ENCODE measurements at places on chromosomes 11 and 22.

- DNase-seq = no peak
Observed at GRCh38 chr11:107232451-107232850, 214.2 kb upstream of the GUCY1A2 start.

DNA sequence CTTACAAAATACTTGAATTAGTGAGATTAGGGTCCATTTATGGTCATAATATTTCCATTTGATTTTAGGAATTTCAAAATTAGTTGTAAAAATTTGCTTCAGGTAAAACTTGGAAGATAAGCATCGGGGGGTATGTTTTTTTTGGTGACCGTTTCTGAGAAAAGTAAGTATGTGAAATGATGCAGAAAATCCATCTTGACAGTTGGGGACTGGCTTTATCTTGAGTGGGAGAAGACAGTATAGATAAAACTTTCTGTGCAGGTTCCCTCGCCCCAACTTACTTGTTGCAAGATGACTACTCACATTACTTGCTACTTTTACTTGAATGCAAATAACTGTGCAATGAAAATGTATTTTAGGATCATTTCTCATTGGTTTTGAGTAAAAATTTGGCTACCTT is 49.5 kb downstream of the DNAJC24 start:
- DNase-seq = no peak

DNA sequence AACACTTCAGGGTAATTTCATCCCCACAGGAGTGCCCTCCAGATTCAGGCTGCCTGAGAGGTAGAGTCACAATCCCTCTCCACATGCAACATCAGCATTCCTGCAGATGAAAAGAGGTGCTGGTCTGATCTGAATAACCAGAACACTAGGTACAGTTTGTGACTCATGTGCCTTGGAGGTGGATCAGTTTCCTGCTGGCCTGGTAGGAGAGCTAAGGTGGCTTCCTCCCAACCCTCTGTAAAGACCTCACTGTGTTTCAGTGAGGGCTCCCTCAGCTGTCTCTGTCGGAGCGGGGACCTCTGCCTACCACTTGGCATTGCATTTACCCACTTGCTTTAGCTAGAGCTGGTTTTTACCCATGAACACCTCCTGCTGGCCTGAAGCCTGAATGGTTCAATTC is 7.6 kb downstream of the OR9G1 start:
- DNase-seq = no peak

GRCh38 chr11:36564376-36565030 is 3.3 kb upstream of the RAG1 start:
- DNase-seq = peak; percentile 75

GRCh38 chr11:77821349-77821851 is 456 bp downstream of the AAMDC start:
- DNase-seq = peak; percentile 69

- DNase-seq = no peak
Observed at GRCh38 chr11:58580311-58580710, 1.4 kb downstream of the ZFP91 start.

DNA sequence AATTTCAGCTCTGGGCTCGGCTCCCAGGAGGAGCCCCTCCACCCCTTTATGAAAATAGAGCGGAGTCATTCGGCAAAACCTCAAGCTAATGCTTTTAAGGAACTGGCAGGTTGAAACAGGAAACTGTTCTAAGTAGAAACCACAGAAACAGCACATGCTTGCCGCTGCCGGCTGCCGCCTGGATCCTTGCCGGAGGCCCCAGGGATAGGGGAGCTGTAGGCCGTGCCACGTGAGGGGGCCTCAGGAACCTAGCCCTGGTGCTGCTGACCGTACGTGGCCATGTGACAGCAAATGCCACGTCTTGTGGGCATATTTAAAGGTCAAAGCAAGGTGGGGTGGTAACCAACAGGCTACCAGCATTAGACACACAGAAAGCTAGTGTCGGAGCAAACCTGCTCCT is 77.9 kb upstream of the TIMP3 start:
- DNase-seq = peak; percentile 31

DNA sequence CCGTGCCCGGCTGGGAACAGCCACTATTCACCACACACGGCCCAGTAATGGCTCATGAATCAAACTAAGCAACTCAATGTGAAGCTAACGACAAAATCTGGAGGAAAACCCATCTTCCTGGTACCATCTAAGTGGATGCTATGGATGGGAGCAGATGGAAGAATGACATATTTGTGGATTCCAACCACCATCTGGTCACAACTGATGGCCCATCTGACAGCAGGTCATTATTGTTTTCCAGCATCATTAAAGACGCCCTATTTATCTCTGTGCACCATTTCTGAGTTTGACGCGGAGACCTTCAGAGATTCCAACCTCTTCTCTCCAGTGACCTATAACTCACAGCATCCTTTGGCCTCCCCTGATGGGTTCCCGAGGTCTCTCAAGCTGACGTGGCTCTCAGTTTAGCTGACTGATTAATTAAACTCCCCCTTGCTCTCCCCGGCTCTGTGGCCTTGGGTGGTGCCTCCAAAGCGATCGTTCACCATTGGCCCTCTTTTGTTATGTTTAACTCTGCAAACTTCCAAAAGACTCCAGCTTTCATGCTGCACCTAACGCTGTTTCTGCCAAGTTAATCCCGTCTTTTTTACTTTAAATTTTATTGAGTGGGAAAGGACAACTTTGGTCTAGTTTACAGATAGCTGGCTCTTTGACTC is 1514.4 kb downstream of the BRD1 start:
- DNase-seq = no peak

GRCh38 chr11:94830722-94831510 is 62.8 kb downstream of the AMOTL1 start:
- no peak for DNase-seq

DNA sequence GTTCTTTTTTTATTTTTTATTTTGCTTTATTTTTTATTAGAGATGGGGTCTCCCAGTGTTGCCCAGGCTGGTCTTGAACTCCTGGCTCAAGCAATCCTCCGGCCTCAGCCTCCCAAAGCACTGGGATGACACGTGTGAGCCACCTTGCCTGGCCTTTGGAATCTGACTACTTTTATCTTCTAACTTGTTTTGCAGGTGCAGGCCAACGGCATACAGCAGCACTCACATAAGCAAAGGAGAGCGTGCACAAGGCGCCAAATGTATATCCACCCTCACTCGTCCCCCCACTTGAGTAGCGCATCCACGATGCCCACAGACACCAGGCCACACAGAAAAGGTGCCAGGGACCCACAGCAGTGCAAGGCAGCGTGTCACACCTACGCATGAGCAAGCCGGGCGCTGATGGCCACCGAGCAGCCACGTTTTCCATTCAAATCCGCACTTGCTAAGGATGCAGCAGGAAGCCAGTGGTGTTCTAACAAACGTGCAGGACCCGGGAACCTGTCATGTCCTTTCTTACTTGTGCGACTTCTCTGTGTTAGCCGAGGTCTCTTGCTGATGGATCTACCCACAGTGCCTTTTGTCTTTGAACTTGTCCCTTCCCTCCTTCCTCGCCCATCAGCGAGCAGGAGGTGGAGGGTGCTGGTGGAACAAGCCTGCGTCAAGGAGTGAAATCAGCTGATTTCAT is 5.9 kb downstream of the ASCL2 start:
- DNase-seq = no peak

- DNase-seq = peak; percentile 43
Observed at GRCh38 chr11:67486481-67487195, 3.8 kb downstream of the AIP start.

DNA sequence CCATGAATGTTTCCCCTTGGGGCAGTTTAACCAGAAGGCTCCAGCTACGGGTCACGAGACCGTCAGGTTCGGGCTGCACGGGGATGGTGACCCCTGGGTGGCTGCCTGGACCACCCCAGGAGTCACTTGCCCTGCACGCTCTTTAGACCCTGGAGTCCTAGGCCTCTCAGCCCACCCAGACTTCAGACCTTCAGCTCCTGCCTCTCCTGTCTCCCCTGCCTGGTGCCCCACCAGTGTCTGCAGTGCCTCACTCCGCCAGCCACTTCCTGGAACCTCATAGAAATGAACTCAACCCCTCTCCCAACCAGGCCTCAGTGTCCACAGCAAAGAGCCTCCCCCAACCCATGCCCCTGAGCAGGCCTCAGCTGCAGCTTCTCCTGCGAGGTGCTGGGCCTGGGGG is 12.5 kb upstream of the MS4A10 start:
- no peak for DNase-seq

DNA sequence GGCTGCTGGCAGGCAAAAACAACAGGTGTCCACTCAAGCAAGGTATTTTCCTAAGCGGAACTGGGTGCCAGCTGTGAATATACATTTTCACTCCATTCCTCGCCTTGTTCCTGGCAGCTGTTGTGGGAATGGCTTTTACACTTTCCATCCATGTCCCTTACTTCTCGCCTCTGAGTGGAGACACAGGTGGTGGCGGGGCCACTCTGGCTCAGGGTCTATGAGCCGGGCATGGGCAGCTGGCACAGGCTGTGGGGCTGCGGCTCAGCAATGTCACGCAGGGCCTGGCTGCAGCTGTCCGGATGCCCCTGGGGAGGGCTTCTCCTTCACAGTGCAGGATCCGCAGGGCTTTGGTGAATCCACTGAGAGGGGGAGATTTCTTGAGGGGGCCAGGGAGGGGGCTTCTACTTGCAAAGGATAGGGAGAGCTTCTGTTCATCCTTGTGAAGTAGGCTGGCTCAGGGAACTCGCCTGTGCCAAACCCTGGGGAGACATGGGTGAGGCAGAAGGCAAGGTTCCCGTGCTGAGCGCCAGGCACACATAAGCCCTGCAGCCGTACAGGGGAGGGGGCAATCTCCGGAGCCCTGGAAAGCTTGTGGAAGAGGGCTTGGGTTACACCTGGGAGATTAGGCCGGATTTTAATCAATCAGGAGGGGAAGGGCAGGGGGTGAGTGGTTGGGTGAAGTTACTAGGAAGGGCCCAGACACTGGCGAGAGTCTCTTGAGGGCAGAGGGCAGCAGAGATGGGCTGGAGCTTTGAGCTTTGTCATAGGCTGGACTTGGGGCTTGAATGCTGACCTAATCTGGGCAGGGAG is 45.7 kb downstream of the KCNQ1OT1 start:
- peak; percentile 48 for DNase-seq

DNA sequence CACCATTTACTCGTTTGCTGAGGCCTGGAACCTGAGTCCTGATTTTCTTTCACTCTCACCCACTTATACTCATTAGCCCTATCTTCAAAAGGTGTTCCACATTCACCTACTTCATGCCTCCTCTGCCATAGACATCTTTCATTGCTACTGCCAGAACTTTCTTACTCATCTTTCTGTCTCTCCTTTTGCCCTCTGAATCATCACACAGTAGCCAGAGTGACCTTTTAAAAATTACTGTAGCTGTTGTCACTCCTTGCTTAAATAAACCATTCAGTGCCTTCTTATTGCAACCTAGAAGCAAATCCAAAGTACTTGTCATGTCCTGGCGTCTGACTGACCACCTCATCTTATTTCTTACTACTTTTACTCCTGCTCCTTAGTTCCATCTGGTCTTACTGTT is 38.2 kb downstream of the ATXN10 start:
- DNase-seq = no peak

DNA sequence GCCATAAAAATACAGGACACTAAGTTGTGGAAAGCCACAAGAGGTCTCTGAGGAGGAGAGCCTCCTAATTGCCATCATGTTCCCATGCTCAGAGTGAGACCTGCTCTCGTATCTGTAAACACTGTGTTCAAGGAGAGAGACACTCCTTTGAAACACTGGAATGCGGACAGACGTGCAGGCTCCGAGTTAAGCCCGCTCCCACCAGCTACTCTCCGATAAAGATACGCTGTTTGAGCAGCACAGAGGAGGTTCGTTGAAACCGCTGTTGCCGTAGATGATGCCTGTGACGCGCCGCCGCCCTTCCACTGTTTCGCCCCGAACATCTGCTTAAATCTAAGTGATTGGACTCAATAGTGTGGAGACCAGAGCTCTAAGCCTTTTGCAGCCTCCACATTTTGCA is 25.1 kb downstream of the NUP50 start:
- no peak for DNase-seq
